ENCODE measurements at places on chromosomes 11 and 22.

DNA sequence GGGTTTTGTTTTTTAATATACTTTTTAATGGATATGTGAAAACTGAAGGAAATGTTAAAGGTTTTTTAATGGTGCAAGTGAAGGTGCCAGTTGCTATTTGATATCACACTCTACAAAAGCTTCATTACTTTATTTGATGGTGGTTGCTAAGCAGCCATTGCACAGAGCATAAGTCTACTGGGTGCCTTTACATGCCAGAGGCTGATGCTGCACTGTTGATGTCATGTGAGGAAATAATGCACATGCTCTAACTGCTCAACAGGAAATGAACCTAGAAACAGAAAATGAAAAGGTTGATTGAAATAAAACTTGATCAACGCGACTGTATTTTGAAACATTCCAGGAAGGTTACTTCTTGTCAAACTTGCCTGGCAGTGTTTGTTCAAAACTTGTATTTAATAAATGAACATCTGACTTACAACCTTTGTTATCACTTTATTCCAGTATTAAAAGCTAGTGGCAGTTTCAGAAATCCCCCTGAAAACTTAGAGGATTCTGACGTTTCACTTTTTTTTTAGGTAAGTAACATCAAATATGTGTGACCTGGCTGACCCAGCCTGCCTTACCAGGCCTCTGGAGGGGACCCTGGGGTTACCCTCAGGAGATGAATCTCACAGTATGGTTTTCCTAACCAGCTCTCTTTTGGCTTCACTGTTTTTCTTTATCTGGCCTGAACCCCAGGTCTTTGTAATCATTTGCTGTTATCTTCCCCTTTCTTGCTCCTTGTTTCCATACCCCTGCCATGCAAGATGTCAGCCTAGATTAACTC, 2.4 kb upstream of the ATP5MG start:
- DNase-seq, result no peak

GRCh38 chr11:133515107-133515506, 17.2 kb downstream of the OPCML start:
- no peak for DNase-seq

- peak; percentile 56 for DNase-seq
Observed at GRCh38 chr11:122146475-122146874, 30.5 kb upstream of the BLID start.

DNA sequence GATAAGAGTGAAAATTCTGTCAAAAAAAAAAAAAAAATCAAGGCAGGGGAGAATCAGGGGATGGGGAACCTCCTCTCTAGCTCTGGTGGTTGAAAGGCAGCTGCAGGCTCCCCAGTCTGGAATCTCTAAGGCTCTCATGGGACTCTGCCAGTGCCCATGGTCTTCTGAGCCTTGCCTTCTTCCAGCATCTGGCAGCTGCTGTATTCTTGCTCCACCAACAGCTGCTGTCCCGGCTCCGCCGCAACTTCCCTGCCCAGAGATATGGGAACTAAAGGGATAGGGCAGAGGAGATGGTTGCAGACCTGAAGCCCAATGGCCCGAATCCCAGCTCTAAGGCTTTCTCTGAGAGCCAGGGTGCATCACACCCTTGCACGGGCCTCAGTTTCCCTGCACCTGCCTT, 49.5 kb upstream of the PHF21B start:
- DNase-seq, result no peak

DNA sequence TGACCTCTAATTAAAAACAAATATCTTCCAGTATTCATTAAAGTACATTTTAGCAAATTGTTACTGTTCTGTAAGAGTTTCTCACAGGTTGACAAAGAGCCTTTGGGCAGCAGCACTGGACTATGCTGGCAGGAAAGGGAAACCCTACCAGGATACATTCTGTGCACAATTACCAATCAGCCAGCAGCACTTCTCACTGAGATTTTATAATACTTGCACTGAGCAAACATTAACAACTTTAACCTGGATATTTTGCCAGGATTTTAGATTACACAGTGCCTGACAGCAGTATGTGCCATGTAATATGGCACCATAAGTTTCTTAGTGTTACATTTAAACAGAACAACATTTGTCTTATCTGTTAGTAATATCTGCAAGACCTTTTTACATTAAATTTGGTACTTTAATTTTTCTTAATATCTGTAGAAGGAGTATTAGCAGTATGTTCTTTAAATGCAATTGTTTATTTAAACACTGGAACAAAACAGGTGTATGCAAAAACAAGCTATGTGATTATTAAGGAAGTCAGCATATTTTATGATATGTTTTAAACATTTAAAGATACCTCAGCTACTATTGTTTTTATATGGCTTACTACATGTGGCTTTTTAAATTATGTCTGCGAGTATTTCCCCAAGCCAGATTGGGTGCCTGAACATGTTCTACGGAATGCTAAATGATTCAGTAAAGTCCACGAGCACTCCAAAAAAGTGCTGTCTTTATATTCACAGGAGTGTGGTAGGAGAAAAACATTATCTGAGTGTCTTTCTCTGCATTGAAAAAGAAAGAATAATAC, 699.0 kb upstream of the LUZP2 start:
- DNase-seq, result no peak

DNA sequence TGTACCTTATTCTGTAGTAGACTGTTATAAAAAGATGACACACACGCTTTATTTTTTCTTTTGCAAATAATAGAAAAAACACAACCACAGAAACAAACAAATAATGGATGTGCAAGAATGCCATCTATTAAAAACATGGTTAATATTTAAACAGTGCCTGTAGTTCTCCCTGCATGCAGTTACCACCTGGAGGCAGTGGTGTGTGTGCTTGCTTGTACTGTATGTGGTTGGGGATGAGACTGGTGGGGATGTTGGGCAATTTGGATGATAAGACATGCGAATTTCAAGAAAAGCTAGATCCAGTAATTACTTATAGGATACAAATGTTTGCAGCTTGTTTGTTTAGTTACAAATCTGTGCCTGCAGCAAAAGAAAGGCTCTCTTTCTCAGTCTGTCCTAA, 3.6 kb downstream of the C11orf87 start:
- DNase-seq, result no peak

GRCh38 chr11:58957922-58958321, 18.6 kb downstream of the GLYATL1 start:
- DNase-seq, result no peak

- DNase-seq, result no peak
Observed at GRCh38 chr11:66015454-66015881, 3.7 kb downstream of the CST6 start.

DNA sequence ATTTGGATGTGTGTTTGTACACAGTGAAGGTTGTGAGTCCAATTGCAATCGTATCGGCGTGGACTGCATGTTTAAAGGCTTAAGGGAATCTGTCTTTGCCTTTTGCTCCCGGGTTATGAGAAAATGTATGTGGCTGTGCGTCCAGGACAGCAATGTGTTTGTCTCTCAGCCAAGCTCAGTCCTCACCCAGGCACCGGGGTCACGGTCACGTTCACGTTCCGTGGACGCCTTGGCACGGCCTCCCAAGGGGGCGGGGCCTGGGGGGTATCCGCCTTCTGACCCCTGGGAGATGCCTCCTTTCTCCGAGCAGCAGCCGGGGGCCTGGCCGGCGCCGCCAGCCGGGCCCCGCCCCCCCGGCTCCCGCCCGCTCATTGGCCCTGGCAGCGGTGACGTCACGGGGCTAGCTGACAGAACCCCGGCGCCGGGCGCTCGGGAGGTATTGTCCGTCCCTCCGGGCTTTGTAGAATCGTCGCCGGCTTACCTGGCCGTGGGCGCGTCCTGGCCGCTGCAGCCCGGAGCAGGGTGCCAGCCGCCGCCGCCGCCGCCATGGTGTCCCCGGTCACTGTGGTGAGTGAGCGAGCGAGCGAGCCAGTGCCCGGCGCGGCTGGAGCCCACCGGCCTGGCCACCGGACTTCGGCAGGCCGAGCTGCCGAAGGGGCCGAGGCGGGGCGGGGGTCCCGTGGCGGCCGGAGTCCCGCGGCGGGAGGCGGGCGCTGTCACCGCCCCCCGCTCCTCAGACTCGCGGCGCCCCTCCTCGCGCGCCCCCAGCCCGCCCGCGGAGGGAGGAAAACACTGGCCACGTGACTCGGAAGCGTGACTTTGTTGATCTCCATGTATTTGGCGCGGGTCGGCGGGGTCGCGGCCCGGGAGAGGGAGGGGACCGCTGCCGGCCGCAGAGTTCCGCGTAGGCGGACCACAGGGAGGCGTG, at the start of gene TMEM86A:
Gene TMEM86A (plus strand): TSS at position 439 of the 928 bp plus-strand sequence. CDS start 108 bp downstream, at position 547.
- DNase-seq, result no peak

Data from keratinocyte (primary cell).